Astrocyte of the cerebellum (primary cell): ENCODE measurements at places on chromosomes 1 and 21.
A peak's percentile ranks its signal among the peaks of the same experiment; 100 is the strongest.

DNA sequence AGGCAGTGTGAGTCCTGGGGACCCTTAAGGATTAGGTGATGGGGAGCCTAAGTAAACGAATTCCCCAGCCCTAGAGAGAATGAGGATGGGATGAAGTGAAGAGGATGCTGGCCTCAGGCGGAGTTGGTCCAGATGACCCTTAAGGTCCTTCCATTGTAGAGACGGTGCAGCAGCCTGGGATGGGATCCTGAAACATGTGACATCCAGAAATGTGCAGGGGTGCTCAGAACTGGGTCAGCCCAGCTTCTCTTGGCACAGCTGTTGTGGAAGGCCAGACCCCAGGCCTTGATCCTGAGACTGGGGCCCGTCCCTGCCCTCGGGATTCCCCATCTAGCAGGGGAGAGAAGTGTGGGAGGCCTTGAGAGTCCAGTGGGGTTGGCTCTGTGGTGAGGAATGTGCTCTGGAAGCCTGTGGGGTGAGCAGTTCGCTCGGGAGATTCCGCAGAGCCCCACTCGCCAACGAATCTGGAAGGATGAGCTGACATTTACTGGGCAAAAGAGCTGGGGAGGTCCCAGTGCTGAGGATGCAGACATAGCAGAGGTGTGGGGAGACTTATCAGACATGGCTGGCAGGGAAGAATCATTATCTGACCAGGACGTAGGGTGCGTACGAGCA, 28.1 kb downstream of the A3GALT2 start:
- DNase-seq: no peak

DNA sequence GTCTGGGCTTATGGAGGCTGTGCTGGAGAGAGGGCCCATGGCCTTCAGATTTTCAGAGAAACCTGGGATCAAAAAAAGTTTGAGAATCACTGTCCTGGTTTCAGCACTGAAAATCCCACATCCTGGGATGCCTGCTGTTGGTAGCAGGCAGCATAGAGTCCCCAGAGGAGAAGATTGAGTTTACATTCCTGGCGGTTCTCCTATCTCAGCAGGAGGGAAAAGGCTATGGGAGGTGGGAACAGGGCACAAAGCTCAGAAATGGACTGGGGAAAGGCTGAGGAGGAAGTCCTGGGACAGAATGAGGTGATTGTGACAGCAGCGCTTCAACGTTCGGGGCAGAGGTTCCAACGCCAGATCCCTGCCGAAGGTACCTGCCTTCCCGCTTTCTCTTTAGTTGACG, 103.4 kb downstream of the ETS2 start:
- DNase-seq: no peak

DNA sequence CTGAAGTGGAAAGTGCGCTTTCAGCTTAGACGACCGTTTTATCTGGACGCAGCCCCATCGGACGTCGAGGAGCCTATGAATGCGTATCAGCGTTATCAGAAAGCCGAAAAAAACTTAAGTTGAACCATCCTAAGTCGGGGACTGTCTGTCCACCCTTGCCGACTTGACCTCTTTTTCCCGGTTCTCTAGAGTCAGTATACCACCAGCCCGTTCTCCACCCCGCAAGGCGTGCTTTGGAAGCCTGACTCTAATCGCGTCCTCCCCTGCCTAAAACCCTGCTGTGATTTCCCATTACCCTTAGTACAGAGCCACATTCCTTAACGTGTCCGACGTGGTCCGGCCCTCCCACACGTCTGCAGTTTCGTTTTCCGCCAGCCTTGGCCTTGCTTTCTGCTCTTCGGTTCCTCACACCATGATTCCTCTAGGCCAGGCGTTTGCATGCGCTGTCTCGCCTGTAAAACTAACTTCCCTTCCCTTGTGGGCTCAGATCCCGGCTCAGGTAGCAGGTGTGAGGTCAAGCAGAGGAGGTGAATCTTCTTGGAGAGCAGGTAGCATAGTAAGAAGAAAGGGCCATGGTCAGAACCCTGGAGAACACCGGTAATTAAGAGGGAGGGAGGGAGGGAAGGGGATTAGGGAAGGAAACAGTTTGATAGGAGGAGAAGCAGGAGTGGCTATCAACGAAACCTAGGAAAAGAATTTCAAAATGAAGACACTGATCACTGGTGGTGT, 865 bp downstream of the ADPRS start:
- peak; percentile 57 for DNase-seq

GRCh38 chr1:31805318-31805717, 10.5 kb downstream of the SPOCD1 start:
- DNase-seq: no peak

DNA sequence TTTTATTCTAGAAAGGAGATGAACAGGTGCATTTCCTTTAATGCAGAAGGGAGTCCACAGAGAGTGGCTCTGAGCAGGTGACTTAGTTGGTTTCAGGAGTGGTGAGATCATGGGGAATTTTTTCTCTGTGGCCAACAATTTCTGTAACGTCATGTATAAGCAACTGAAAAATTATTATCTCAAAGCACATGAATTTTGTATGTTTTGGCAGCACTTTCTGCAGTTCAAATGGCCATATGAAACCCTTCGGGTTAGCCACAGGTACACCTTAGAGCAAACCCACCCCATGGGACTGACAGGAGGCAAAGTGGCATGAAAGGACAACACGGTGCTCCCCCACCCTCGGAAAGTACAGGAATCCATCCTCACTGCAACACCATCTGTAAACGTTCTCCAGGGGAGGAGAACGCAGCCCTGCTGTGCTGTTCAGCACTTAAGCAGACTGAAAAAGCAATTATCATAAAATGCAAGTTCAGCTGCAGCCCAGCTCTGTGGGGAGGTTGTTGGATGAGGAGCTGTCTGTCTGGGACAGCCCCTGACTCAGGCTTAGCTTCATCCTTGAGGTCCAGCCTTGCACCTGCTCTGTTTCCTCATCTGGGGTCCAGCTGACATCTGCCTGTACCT, 55.8 kb upstream of the CLDN14 start:
- no peak for DNase-seq

DNA sequence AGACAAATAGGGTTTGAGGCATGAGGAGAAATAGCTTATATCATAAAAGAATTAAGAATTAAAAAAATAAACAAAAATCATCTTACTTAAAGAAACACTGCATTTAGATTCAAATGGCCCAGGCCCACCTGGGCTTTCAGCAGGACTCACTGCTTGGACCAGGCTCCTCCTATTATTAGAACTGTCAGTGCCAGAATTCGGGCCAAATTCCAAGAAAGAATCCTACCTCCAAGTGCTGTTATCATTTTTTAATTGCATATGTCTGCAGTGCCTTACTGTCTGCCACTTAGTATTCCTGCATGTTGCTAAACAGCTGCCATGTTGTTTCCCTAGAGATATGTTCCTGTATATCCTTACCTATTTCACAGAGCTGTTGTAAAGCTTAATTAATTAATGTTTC, 112.0 kb downstream of the BARHL2 start:
- DNase-seq: no peak

DNA sequence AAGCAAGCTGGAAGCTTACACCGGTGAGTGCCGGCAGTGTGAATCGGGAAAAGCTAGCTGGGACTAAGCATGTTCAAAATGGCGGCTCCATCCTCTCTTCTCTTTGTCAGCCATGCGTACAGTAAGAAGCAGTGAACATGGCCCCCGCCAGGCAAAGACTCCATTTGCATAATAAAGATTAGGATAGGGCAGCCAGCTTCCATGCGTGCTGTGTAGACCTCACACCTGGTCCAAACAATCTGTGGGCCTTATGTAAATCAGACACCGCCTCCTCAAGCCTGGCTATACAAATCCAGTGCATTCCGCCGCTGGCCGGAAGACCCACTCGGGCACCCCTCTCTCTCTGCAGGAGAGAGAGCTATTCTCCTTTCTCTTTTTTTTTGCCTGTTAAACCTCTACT, 150.3 kb downstream of the TIAM1 start:
- DNase-seq: no peak

- DNase-seq: peak; percentile 54
Observed at GRCh38 chr1:94236013-94236491, 1.3 kb downstream of the ARHGAP29 start.

DNA sequence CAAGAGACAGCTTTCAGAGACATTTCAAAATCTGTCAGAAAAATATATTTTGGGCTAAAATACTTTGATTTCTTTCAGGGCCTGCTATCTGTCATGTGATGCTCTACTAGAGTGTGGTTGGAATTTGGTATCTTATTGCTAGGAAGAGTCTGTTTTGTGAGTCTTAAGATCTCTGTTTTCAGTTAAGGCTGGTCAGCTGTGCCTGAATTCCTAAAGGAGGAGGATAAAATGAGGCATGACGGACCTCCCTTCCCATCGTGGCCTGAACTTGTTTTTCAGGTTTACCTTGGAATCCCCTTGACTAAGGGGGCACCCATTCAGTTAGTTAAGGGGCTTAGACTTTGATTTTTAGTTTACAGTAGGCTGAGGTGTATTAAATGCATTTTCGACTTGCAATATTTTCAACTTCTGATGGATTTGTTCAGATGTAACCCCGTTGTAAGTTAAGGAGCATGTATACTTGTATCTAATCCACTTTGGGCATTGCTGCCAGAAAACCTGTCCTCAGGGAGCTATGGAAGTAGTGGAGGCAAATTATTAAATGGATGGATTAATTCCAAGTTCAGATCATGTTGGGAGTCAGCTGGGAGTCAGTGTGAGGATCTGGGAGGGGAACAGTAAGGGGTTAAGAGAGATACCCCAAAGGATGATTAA, 18.3 kb downstream of the CAPN2 start:
- no peak for DNase-seq

DNA sequence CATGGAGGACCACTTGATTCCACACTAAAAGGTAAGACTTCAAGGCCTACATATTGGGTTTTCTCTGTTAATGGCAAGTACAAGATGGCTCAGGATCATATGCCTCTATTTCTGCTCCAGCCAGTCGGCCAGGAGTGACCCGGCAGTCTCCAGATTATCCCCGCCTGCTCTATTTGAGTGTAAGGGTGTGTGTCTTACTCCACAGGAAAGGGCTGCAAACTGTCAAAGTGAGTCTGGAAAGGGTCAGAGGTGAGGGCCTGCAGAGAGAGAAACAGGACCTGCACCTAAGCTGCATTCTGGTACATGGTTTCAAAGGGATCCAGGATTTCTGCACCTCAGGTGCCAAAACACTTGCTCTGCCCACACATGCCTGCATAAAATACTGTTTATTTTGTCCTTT, 9.2 kb downstream of the ZNF692 start:
- DNase-seq: no peak

- DNase-seq: peak; percentile 82
Observed at GRCh38 chr1:156746728-156747631, 4.5 kb downstream of the HDGF start.

DNA sequence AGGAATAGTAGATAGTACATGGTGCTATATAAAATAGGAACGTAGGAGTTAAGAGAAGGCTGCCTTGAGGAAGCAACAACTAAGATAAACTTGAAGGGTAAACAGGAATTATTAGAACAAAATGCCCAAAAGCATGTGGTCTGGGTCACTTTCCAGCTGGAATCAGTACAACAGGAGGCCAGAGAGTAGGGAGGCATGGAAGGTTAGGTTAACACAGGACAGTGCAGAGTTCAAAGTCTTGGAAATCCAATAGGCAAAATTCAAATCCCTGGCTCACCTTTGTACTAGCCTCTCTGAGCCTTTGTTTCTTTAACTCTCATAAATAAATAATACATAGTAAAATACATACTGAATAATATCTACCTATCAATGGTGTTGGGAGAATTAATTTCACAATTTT, 69.0 kb upstream of the NEK7 start:
- DNase-seq: no peak

- DNase-seq: no peak
Observed at GRCh38 chr1:4481451-4481850, 173.0 kb upstream of the AJAP1 start.

DNA sequence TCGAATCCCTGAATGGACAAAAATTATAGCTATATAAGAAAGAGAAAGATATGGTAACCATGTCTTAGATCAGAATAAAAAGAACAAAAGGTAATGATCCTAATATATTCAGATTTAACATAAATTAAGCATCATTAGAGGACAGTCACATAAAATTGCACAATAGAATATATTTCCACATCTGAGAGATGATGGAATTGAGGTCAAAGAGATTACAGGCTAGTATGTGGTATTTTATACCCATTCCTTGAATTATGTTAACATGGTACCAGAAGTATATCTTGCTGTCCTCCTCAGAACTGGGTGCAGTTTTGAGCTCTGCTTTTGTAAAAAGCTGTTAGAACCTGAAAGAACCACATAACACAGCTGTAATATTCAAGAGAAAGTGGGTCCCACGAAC, 245.6 kb upstream of the HOOK1 start:
- DNase-seq: no peak

- no peak for DNase-seq
Observed at GRCh38 chr1:181486098-181486420, 2.7 kb downstream of the CACNA1E start.

DNA sequence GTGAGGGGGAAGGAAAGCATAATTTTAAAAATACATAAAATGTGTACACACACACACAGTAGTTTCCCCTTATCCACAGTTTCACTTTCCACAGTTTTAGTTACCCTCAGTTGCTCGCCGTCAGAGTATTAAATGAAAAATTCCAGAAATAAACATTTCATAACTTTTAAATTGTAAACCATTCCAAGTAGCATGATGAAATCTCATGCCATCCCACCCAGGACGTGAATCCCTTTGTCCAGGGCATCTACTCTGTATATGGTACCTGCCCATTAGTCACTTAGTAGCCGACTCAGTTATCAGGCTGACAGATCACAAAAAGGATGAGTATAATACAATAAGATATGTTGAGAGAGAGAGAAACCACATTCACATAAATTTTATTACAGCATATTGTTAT, 36.2 kb downstream of the EPS15 start:
- no peak for DNase-seq

- peak; percentile 19 for DNase-seq
Observed at GRCh38 chr1:192610112-192610889, 25.6 kb upstream of the RGS13 start.

DNA sequence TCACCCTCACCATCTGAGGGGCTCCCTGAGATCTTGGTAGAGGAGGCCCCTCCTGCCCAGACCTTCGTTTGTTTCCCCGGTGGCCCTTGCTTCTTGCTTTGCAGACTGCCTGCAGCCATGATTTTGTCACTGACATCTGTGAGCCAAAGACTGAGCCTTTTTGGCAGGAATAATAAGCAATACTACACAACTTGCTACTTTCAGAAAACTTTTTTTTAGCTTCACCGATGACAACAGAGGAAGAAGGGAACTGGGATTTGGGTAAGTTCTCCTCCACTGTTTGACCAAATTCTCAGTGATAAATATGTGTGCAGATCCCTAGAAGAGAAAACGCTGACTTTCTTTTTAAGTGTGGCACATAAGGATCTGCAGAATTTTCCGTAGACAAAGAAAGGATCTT, 11.7 kb upstream of the CD101 start:
- no peak for DNase-seq

GRCh38 chr1:53376041-53376461, 48.2 kb upstream of the LRP8 start:
- no peak for DNase-seq

- no peak for DNase-seq
Observed at GRCh38 chr1:201465698-201466290, 3.2 kb downstream of the PHLDA3 start.

DNA sequence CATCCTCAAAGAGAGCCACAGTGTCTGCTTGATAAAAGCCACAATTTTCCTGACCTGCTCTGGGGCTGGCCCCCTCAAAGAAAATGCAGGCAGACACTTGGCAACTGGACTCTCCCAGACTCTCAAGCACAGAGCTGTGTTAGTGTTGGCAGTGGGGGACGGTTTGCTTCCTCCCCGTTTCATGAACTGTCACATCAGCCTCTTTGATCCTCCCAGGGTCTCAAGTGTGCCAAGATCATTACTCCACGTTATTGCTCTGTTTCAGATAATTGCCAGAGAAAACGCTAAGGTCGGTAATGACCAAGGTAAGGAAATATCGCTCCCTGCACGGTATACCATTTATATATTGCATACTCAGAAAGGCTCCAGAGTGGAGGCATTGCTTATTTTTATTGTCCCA, 138.8 kb downstream of the NTMT2 start:
- DNase-seq: no peak

- peak; percentile 70 for DNase-seq
Observed at GRCh38 chr1:211591980-211592493, 13.1 kb upstream of the SLC30A1 start.
